Activated naive CD8-positive, alpha-beta T cell treated with anti-CD3 and anti-CD28 coated beads for 36 hours (primary cell): ENCODE measurements at places on chromosomes 6 and 20. TPM values are rescaled to one million over a fixed set of nuclear protein-coding genes. Genes with fewer than 3 reads are reported as not detected.

DNA sequence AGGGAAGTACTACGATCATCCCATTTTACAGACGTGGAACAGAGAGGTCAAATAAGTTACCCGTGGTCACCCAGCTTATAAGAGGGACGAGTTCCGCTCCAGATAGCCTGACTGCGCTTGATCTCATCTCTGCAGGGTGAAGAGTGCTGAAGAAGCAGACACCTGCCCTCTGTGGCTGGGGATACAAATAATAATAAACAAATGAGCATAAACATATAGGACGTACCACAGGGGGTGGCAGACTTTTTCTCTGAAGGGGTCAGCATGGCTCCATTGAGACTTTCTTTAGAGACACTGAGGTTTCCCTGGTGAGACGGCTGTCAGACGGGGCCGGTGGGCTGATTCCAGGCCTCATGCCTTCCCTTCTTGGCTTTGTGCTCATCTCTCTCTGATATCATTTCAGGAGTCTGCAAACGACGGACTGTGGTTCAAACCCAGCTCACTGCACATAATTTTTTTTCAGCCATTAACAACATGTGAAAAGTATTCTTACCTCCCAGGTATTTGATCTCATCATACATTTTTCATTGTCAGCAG, 47.1 kb downstream of the IRF4 start:
- no peak for DNase-seq

GRCh38 chr6:27251112-27251605, 3.7 kb downstream of the PRSS16 start:
- peak; percentile 65 for DNase-seq

- no peak for DNase-seq
Measured at GRCh38 chr20:3646651-3647050, 16.5 kb downstream of the GFRA4 start.

- no peak for DNase-seq
Measured at GRCh38 chr20:48265791-48266190, 480.5 kb upstream of the SULF2 start.

The IL17F gene
- not detected for total RNA-seq
